ENCODE measurements at places on chromosomes 12 and 14.

GRCh38 chr12:110366321-110367142 is 37.0 kb downstream of the ANAPC7 start:
- DNase-seq, result no peak

- no peak for DNase-seq
Observed at GRCh38 chr12:2145433-2145998, 92.7 kb downstream of the CACNA1C start.

GRCh38 chr12:39459027-39459434 is 16.1 kb upstream of the KIF21A start:
- no peak for DNase-seq

- DNase-seq, result no peak
Observed at GRCh38 chr12:54977857-54978256, 6.7 kb downstream of the TESPA1 start.

DNA sequence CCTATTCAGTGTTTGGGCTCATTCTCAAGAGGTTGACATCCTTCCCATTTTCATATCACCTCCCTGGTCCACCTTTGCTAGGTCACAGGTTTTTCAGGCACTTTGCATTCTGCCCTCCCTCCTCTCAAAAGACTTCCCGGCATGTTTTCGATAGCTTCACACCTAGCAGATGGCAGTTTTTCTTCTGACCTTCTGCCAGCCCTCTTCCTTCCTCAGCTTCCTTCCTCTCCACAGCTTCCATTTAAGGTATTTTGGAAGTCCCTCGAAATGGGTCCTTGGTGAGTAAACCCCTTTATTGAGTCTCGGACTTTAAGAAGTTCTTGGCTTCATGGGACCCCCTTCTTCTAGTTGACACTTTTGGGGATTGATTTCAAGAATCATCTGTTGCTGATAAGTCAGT is 358.0 kb downstream of the RGS6 start:
- DNase-seq, result no peak

GRCh38 chr12:30847259-30847658 is 79.3 kb upstream of the TSPAN11 start:
- DNase-seq, result no peak

DNA sequence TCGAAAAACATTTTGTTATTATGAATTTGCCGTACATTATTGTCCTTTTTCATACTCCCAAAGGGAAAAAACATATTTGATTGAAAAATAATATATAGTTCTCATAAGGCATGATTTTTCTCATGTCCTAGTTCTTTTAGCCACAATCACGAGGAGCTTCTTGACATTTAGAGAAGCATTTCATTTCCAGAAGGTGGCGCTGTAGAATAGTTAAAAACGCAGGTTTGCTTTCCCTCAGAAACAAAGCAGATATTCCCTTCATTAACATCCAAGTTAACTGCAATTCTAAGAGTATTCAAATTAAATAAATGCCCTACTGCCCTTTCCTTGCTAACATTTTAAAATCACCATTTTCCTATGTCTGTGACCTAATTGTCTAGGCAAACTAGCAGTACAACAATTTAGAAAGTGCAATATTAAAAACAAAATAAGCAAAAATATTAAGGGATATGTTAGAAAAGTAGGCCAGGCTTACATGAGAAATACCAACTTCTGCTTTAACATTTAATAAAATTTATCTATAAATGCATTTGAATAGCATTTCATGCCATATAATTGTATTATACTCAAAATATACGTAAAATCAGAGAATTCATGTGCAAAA is 10.9 kb upstream of the PIK3C2G start:
- DNase-seq, result no peak

GRCh38 chr14:100155756-100156616 is 3.5 kb downstream of the DEGS2 start:
- DNase-seq, result no peak

DNA sequence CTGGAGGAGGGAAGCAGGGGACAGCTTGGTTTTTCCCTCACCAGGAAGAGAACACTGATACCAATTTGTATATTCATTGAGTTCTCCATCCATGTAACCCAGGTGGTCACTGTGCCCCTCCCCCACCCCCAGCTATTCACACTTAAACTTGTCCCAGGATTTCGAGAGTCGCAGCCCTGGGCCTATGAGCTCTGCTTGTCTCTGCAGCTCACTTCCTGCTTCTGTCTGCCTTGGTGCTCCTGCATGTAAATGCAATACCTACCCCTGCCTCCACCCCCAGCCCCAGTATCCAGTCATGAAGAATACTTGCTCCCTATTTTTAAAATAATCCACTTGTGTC is 452.2 kb downstream of the BCL11B start:
- DNase-seq, result no peak

- DNase-seq, result no peak
Observed at GRCh38 chr12:89217472-89217871, 134.8 kb downstream of the DUSP6 start.

DNA sequence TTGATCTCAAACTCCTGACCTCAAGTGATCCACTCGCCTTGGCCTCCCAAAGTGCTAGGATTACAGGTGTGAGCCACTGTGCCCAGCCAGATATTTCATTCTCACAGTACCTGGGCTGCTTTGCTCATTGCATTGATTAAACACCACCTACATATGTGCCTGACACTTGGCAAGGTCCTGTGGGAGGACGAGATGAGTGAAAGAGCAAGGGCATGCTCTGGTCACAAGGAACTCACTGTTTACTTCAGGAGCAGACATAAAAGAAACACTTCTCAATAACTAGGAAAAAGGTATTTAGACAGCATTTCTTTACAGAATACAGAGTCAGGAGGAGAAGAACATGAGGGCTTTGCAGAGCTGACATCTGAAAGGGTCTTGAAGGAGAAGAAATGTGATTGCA is 91.7 kb downstream of the TMCC3 start:
- no peak for DNase-seq

- no peak for DNase-seq
Observed at GRCh38 chr12:102249079-102249841, 51.6 kb upstream of the PMCH start.

- no peak for DNase-seq
Observed at GRCh38 chr12:14454098-14454907, 88.8 kb downstream of the ATF7IP start.

DNA sequence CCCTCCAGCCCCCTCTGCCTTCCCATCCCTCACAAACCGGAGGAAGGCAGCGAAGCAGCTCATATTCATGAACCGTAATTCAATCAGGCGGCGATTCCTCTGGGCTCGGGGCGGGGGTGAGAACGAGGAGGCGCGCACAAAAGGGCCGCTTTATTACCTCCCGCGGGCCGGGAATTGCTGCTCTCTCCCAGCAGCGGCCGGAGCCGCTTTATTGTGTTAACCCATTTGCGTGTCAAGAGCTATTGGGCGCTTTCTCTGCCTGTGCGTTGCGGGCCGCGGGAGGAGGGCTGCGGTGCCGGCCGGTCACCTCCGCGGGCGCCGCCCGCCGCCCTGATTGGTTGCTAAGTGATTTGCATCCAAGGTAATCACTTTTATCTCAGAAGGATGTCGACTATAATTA is 4.8 kb downstream of the FAM222A start:
- DNase-seq, result no peak

GRCh38 chr12:127179176-127179575 is 1087.8 kb upstream of the TMEM132C start:
- DNase-seq, result no peak

DNA sequence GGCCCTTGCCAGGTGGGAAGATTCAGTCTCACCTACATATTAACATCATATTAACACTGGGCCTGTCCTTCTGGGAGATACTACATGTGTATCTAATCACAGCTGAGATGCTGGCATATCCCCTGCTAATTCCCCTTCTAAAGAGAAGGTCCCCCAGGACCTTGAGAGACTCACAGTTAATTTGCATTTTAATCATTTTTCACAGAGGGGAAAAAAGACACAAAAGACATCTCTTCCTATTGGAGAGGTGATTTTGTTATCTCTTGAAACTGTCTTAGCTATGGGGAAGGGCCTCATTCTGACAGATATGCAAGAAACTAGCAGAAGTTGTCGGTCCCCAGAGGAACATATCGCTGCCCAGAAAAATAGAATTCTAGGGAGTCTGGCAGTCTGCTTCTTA is 7.5 kb downstream of the C14orf132 start:
- no peak for DNase-seq

DNA sequence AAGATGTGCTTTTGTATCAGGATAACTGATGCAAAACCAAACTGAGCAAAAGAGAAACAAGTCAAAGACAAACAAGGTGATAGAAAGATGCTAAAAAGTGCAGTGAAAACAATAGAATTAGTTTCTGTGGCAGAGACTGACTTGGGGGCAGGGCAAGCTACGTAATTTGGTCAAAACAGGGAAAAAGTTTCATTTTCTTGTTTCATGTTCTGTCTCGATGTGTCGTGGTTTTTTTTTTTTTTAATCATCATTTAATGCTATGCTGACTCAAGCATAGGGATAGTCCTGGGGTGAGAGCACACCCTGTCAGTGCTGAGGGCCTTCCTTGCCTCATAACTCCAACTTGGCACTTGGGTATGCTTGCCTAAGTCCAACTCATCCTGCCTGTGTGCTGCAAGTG is 144.1 kb upstream of the PTPRQ start:
- no peak for DNase-seq

DNA sequence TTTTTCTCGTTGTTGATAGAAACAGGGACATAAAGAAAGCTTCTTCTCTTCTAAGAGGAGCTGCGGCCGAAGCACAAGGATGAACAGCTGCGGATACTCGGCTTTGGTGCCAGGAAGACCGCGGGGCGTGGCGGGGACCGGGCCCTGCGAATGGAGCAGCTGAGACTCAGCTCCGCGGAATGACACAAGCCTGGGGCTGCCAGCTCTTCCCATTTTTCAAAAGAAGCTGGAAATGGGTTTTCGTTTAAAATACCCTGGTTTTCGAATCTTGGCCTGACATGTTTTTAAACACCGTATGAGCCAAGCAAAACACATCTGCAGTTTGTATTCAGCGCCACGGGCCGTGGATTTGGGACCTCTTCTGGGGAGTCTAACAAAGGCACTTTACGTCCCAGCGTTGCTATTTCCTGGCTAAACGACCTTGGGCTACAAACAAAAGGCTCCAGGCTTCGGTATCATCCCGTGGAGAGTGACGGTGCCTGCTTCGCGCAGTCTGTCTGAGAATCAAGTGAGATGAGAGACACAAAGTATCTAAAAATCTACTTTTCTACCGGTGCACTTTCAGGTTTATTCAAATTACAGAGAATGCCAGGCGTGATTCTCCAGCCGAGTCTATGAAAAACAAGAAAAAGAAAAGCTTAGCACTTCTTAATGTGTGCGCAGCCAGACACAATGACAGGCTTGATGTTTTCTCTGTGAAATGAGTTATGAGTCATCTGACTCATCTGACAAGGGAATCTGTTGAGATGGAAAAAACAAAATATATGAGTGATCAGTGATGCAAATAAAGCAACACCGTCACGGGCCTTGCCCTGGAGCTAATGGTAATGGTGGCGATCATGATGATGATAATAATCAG is 114.0 kb upstream of the TMEM132D start:
- no peak for DNase-seq
